ENCODE measurements at places on chromosomes 13 and 19. TPM values are rescaled to one million over a fixed set of nuclear protein-coding genes. Genes with fewer than 3 reads are reported as not detected.
A peak's percentile ranks its signal among the peaks of the same experiment; 100 is the strongest.

The FPR1 gene
- 0.40 TPM for total RNA-seq

The SIGLEC5 gene
- total RNA-seq, result not detected

The PRODH2 gene
- total RNA-seq, result 0.20 TPM

The GPR18 gene
- not detected for total RNA-seq

The BRME1 gene
- 0.35 TPM for total RNA-seq

The MBOAT7 gene
- 132 TPM for total RNA-seq

The ACER1 gene
- total RNA-seq, result not detected

DNA sequence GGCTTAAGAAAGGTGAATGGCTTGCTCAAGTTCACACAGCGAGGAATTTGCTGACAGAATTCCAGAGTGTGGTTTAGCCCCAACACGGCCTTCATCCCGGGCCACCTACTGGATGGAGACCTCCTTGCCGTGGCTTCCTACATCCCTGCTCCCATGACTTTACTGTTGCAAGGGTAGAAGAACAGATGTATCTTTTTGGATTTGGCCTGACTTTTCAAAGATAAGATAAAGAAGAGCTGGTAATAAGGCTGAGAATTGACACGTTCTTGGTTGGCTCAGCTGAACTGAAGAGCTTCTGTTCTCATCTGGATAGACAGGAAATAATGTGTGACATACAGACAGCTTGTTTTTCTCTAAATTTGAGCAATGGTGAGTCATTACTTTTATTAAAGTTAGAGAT is 113.1 kb downstream of the KLF5 start:
- no peak for DNase-seq

- peak; percentile 67 for DNase-seq
Observed at GRCh38 chr19:3335431-3336350, 30.7 kb upstream of the NFIC start.

GRCh38 chr13:98142380-98143156 is at the start of gene FARP1:
Gene FARP1 (plus strand): TSS chr13:98143094. CDS start chr13:98213243, 70,149 bp downstream.
- DNase-seq, result no peak

GRCh38 chr13:91405240-91405639 is 6.8 kb downstream of the GPC5 start:
- DNase-seq, result no peak

GRCh38 chr13:102203718-102204117 is 198.1 kb downstream of the FGF14 start:
- DNase-seq, result no peak

DNA sequence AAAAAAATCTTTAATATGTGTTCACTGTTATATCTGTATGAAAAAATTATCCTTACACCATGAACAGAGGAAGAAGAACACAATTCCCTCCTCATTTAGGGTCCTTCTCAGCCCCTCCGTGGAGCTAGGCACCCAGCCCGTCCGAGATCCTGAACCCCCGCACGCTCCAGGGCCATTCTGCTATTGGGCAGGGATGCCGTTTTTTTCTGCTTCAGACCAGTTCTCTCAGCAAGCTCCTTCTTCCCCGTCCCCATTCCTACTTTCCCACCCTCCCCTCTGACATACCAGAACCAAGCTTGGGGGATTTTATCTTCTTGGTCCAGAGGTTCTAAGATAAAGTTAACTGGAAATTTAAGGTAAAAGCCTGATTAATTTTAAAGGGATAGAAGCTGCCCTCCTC is 36.2 kb downstream of the ATP12A start:
- no peak for DNase-seq

- DNase-seq, result no peak
Observed at GRCh38 chr19:9644472-9644871, 23.4 kb upstream of the ZNF561 start.

DNA sequence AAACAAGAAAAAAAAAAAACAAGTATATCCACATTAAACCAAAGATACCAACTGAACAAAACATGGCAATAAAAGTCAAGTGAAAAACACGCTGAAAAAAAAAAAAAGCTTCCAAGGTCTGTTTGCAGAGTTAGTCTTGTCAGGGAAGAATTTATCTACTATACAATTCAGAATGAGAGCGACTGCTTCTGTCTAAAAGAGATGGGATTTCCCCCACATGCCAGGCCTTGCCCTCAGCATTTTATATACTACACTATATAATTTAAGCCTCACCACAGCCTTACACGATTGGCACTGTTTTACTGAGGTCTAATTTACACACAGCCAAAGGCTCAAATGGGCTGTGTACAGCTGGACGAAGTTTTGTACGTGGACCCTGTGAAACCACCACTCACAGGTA is 67.3 kb downstream of the FOXO1 start:
- no peak for DNase-seq

- DNase-seq, result peak; percentile 41
Observed at GRCh38 chr13:22451327-22451741, 729.4 kb upstream of the SGCG start.

DNA sequence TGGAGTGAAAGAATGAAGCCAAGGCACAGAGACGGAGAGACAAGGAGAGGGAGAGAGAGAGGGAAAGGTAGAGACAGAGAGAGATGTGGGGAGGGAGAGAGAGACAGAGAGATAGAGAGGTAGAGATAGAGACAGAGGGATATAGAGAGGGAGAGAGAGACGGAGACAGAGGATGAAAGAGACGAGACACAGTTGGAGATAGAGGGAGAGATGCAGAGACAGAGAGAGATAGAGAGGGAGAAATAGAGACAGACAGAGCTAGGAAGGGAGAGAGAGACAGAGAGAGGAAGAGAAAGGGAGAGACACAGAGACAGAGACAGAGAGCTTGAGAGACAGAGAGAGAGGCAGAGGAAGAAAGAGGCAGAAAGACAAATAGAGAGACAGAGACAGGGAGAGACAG is 4.5 kb upstream of the CSNK1G2 start:
- DNase-seq, result no peak

GRCh38 chr19:11261971-11262839 is at the start of gene DOCK6:
Gene DOCK6 (minus strand): TSS chr19:11262524. CDS start chr19:11262440, 84 bp downstream.
- no peak for DNase-seq

- DNase-seq, result no peak
Observed at GRCh38 chr13:30078059-30078458, 227.6 kb upstream of the UBL3 start.

DNA sequence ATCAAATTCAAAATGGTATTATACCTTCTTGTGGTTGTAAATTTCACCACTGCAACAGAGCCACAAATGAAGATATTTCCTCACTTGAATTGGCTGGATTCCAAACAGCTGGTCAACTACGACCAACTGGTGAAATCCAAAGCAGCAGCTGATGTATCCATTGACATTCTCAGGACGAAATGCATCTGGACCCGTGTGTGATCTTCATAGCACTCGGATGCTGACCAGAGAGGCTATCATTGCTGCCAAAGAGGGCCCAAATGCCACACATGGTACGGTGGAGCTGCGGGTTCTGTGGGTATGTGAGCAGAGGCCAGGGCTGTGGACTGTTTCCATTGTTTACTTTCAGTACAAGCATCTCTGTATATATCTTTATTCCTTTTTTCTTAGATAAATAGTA is 25.6 kb upstream of the PCCA start:
- peak; percentile 72 for DNase-seq

DNA sequence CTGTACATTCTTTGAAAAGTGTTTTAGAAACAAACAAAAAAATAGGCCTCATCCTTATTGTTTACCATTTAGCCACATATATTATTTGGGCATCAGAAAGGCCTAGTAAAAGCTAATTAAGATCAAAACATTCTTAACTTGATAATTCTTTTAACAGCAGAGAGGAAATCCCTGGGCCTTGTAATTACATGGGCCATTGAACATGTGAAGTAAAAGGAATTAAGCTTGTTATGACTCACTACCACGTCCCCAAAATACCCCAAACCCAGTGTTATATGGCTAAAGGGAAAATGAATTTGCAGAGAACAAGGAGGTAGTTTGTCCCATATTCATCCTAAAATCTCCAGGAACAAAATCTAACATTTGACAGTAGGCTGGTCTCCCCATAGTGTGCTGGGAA is 439.8 kb downstream of the ITGBL1 start:
- peak; percentile 75 for DNase-seq

DNA sequence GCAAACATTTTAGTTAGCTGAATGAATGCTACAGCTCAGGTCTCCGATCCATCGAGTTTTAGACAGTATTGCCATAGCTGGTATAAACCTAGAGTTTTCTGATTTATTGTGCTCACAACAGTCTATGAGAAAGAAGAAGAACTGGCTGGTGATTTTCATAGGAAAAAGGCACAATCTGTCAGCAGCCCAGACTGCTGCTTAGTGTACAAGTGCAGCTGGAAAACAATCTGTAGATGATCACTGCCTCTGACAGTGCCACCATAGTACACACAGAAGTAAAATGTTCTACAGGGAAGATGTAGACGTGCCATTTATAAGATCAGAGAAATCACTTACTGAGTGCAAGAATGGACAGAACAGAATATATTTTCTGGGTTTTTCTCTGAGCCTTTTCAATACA is 48.4 kb downstream of the MYO16 start:
- DNase-seq, result no peak

- no peak for DNase-seq
Observed at GRCh38 chr19:34408411-34408810, 4.2 kb downstream of the PDCD2L start.

- no peak for DNase-seq
Observed at GRCh38 chr19:40013991-40014390, 17.1 kb downstream of the ZNF546 start.

All from renal cortical epithelial cell (primary cell).